ENCODE measurements at places on chromosomes 2 and 18.

GRCh38 chr2:197011021-197011417 is 84.5 kb upstream of the PGAP1 start:
- no peak for DNase-seq

DNA sequence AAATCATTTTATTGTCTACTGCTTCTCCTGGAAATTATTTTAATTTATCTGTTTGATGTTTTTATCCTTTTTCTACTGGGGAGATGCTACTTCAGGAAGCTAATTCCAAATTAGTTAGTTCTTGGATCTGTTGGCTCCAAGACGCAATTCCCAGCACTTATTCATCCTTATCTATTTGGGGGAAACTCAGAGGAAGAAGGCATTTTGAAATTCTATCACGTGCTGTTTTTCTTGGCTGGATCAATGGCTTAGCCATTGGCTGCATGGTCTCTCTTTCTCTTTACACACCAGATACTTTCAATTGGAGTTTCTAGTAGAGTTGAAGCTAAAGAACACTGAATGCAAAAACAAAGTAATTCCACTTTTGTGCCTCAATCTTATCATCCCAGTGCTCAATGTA is 98.3 kb downstream of the RAPGEF4 start:
- no peak for DNase-seq

DNA sequence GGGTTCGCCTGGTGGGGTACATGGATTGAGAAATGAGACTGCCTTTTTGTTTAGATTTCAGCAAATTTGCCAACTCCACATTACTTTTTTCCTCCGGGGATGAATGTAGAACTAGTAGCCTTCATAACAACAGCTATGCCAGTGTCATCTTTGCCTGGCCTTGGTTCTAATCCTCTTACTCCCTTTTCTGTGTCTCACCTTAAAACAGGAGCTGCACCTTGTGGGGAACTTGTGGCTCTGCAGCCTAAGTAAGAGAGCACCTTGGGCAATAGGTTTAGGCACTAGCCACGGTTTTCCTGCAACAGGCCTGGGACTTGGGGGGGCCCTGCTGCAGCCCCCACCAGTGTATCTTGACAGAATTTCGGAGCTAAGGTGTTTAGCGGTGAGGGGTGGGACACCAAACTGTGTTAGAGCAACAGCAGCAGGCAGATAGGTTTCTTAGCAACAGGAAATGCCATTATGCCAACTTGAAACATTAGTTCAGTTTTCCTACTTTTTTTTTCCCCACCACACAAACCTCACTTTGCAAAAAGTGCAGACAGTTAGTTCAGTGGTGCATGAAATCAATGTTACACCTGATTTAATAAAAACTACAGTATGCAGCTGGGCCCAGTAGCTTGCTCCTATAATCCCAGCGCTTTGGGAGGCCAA is 173.7 kb downstream of the PRKCE start:
- no peak for DNase-seq

DNA sequence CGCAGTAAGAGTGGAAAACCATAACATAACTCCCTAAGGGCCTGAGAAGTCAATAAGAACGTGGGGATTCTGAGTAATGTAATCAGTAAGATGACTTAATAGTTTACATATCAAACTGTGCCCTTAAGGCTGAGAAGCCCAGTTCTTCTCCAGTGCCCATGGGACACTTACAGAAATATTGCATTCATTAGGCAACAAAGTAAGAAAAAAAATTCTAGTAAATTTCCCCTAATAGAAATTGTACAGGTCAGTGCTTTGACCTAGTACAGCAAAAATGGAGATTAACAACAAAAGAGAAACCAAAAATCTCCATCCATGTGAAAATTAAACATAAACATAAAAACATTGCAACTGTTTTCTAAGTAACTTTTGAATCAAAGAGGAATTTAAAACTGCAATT is 139.8 kb upstream of the HS6ST1 start:
- DNase-seq, result no peak

DNA sequence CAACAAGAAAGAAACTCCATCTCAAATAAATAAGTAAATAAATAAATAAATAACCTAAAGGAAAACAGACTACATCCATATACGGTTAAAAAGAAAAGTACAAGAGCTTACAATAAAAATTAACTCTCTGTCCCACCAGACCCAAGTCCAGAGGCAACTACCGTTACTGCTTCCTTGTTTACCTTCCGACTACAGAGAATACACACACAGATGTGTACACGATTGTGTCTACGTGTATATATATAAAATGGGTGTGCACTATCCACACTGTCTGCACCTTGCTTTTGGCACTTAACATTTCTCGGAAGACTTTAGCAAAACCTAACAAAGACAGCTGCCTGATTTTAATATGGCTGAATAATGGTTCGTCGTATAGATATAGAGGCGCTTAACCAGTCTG is 69.9 kb downstream of the ACTR2 start:
- no peak for DNase-seq

- no peak for DNase-seq
These were observed 349.9 kb upstream of the MEIS1 start for GRCh38 chr2:66084948-66085590.

GRCh38 chr2:10362096-10362897 is 59.6 kb downstream of the HPCAL1 start:
- DNase-seq, result no peak

GRCh38 chr2:39403311-39403710 is 33.8 kb downstream of the MAP4K3 start:
- DNase-seq, result no peak

DNA sequence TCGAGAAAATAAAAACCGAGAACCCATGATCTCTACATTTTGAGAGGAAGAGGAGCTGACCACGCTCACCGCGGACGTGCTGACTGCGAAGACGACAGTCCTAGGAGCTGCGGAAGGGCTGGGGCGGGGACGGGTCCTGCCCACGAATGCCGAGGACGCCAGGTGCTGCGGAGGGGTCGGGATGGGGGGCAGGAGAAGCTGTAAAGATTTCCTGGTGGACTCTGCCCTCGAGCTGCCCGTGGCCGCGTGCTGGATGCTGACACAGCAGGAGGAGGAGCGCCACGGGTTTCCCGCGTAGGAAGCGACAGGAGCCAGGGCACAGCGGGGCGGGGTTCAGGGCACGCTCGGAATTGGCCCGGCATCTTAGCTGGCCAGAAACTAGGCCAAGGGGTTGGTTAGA is 22.2 kb downstream of the ZSCAN30 start:
- no peak for DNase-seq

- DNase-seq, result no peak
These were observed 391.5 kb downstream of the GALNT13 start for GRCh38 chr2:154263206-154263605.

DNA sequence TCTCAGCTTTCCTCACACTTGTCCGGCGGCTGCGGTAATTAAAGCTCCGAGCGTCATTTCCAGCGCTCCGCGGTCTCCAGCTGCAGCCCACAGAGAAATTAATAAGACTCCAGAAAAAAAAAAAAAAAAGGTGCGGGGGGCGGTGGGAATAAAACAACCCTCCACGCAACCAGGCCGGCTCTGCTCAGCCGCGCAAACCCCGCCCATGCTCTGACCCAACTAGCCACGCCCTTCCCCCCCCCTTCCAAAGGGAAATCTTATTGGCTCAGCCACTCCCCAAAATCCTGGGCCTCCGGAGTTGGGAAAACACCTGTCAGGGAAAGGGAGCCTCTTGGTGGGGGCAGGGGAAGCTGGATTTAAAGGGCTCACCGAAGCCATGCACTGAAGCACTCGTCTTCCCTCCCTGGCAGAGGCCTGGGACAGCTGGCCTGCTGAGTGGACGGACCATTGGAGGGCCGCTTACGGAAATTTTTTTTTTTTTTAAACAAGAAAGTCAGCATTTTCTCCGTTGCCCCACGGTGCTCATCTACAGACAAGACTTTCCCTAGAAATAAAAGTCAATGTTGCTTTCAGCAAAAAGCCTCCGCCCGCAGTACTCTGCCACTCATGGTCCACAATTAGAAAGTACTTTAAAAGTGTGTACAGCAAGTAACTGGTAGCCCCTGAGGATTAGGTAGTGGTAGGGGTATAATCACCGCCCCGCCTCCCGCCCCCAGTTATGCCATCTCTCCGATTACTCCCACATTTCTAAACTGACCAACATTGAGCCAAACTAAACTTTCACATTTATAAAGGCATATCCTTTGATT is 674 bp upstream of the ERBB4 start:
- DNase-seq, result peak; percentile 8

DNA sequence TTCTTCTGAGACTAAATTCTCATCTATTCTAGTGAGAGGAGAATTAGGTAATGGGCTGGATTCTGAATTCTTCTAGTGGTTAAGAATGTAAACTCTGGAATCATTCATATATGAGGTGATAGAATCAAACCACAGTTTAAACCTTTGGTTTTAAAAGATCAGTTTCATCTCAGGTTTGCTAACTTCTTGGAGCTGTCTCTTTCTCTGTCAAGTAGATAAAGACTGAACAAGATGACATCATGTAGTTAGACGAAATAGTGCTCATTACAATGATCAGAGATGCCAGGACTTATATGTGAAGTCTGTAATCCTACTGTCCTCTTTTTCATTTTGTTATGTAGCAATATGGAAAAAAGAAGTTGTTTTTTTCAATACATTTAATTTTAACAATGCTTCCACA is 4.9 kb downstream of the CEBPZOS start:
- DNase-seq, result no peak

DNA sequence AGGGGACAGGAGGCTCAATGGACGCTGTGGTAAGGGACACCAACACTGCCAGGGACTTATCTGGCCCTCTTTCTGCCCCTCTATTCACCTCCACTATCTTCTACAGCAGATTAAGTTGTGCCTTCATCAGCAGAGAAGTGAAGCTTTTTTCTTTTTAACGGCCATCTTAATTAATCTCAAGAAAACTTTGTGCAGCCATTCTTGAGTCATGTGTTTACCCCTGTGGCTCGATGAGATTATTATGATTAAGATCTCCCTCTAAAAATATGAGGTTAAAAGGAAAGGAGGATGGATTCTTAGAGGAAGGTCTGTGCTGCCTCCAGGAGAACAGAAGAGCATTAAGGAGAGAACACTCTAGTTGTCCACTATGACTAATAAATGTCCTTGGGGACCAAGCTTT is 32.4 kb upstream of the DSC1 start:
- no peak for DNase-seq

GRCh38 chr2:191625016-191625415 is 52.9 kb upstream of the NABP1 start:
- no peak for DNase-seq

DNA sequence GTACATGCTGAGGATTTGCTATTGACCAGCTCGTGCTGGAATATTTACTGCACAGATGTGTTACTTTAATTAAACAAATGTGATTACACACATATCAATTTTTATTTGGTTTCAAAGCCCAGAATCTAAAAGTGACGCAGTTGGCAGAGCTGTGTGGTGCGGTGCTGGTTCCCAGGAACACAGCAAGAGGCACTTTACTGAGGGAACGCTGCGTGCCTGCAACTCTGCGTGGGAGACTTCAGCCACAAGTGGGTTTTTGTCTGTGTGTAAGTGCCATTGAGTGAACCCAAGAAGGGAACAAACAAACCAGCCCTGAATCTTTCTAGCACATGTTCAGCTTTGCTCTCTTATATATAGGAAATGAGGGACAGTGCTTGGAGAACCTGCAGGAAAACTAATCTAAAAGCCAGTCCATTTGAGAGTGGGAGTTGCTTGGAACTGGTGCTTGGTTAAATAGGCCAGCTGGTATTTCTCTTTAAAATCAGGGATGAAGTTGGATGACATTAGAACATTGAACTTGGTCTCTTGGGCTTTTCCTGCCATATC is 196.6 kb upstream of the CELF4 start:
- DNase-seq, result no peak

GRCh38 chr2:146954544-146954943 is 890.3 kb upstream of the ACVR2A start:
- DNase-seq, result no peak

DNA sequence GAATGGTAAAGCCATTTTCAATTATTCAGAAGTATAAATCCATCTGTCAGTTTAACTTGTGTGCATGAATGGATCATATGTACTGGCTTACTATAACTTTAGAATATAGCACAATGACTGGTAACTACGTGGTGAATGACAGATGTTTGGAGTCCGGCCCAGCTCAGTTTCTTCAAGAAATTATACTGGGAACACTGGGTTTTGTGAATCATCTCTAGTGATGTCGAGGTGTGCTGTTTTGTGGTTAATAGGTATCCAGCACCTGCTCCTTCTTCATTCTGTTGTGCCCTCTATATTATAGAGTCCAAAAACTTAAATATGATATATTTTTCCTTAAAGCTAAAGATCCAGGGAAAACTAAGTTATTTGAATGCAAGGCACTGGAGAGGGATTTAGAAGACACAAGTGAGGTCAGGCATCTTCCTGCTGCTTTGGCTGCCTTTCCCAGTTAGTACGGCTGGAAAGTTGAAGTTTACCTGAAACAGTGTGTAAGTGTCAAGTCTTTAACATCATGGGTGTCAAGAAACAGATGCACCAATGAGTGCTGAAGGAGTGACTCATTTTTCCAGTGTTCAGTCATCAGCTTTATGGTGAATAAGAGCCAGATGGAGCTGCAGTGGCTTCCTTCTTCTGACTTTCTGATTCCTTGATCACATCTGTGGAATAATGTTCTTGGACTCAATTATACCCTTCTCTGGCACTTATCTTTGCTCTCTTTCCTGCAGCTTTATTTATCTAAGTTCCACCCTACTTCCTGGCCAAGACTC is 1079.5 kb upstream of the CELF4 start:
- no peak for DNase-seq

DNA sequence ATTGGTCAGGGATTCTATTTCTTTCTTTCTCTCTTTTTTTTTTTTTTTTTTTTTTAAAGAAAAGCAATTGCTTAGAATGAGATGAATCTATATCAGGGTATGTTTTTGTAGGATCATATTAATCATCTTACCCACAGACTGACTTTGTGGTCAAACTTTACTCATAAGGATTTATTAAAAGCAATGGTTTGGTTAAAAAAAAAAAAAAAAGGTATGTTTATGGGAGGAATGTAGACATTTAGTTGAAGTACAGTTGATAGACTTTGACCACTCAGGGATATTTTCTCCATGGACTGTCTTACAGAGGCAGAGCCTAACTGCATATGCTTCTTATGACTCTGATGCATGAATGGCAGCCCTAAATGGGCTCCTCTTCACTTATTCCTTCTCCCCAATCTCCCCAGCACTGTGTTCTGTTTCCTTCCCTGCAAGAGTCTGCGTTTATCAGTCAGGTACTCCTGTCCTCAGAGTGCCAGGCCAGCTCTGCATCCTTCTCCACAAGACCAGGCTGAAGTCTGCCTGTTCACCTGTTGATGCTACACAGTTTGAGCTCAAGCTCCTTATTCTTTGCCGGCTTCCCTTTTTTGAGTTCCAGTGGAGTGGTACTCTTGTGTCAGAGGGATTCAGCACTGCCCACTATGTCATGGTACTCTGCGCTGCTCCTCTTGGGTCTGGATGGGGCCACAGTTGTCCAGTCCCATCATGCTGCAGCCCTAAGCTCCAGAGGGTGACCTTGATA is 24.3 kb downstream of the CRIM1 start:
- DNase-seq, result no peak

- DNase-seq, result no peak
These were observed 44.6 kb downstream of the FOSL2 start for GRCh38 chr2:28437149-28437835.

All from T1000 (cell line).